Stimulated activated CD4-positive, alpha-beta T cell treated with anti-CD3 and anti-CD28 coated beads, TNF-alpha, amount 100 ng/mL, for 24 hours (primary cell): ENCODE measurements at places on chromosomes 3 and 15.

GRCh38 chr15:70316059-70316600 is 218.4 kb upstream of the TLE3 start:
- DNase-seq, result no peak

DNA sequence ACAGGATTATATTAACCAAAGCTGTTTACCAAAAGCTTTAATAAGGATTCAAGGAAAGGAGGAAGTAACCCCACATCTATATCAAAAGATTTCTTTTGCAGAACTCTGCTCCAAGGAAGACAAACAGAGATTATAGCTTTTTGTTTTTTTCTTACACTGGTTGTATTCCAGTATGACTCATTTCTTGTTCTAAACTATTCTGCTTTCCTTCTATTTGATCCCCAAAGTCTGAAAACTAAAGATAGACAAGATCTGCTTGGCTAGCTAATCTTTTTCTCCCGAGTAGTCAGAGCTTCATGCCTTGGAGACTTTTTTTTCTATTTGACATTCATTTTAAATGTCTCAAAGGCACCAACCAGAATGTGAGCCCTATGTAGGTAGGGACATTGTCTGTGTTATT is 36.8 kb upstream of the FRMD5 start:
- no peak for DNase-seq

- no peak for DNase-seq
Measured at GRCh38 chr3:27888562-27888961, 166.4 kb upstream of the EOMES start.

DNA sequence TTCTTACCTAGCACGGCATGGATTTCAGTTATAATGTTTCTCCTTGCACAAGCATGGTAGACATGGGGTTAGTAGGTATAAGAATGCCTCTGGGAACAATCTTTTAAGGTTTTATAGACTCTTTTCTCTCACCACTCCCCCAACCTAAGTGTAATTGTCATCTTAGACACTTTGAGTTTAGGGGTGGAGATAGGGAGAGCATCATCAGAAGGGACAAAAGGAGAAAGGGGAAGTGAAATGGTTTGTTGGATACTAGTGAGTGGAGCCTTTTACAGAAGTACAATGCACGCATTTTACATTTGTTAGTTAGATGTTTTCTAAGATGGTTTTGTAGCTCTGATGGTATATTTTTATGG is 189.2 kb downstream of the TP63 start:
- DNase-seq, result no peak
